Anterior cingulate cortex (tissue), 58 donors: ENCODE measurements at places on chromosomes 2 and 18.

- DNase-seq, result no peak
These were observed 207.0 kb downstream of the LDLRAD4 start for GRCh38 chr18:13425357-13426091.

- DNase-seq, result no peak
These were observed 8.1 kb downstream of the ECEL1 start for GRCh38 chr2:232479341-232480200.

DNA sequence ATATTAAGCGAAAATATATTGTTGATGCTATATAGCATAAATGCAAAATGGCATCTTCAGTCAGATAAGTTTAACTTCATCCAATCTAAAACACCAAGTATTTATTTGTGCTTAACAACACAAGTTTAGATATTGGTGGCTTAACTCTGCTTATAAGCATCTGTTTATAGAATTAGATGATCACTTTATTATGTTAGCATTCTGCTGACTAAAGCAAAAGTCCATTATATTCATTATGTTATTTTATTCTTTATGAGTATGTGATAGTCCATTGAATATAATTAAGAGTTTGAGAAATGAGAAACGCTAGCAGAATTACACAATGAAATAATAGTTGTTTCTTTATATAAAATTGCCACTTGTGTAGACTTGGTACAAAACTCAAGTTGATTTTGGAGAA, 401.2 kb upstream of the CDH7 start:
- DNase-seq, result no peak

DNA sequence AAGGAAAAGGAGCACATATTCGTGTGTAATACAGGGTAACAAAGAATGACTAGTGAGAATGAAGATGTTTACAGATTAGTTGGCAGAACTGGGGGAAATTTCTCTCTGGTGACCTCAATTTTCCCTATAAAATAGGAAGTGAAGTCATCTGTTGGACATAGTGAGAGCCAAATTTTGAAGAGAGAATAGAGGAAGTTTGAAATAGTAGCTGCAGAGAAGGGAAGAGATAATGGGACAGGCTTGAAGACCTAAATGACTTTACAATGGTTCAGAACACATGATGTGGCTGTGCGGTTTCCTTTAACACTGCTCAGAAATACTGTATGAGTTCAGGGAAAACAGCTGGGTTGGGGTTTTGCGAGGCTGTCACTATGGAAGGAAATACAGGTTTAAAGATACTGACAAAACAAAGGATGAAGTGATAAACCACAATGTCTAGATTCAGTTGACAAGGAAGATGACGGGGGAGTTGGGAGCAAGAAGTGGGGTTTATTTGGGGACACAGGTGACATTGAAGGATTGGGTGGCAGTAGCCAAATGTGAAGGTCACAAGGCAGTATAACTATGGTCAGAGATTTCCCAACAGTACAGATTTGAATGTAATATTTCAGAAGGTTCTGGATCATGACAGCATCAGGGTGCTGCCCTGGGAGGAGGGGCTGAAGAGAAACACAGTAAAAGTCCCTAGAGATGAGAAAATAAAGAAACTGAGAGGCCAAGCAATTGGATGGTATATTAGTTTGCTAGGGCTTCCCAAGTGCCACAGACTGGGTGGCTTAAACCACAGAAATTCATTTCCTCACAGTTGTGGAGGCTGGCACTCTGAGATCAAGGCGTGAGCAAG, 82.6 kb upstream of the TANK start:
- DNase-seq, result no peak

DNA sequence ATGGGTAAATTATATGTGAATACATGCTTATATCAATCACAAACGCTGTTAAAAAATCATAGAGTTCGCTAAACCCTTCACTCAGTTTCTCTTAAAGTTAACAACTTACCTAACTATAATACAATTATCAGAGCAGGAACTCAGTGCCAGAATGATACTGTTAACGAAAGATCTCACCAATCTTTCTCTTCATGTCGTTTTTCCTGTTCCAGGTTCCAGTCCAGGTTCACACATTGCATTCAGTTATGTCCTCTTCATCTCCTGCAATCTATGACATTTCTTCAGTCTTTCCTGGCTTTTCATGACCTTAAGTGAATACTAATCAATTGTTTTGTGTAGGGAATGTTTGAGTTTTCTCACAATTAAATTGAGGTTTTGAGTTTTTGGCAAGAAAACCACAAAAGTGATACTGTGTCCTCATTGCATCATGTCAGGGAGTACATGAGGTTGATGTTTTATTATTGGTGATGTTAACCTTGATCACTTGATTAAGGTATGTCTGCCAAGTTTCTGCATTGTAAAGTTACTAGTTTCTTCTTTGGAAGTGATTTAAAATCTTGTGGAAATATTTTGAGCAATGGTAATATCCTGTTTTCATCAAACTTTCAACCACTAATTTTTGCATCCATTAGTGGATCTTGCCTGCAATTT, 131.9 kb downstream of the ESCO1 start:
- DNase-seq, result no peak

GRCh38 chr2:122390406-122390805, 635.0 kb downstream of the TSN start:
- no peak for DNase-seq

DNA sequence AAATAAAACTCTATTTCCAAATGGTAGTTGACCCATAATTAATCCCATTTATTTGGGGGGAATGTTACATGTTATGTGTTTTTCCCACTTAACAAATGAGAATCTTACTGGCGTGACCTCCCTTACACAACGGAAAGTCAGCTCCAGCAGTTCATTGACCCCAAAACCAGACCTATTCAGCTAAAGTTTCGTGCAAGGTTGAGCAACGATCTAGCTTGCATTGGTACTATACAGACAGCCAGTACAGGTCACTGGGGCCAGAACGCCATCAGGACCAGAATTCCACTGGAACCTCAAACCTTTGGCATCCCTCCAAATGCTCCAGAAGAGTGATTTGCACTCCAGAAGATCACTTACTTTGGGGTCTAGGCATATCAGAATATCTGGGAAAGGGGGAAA, 6.8 kb upstream of the CTAGE1 start:
- no peak for DNase-seq

DNA sequence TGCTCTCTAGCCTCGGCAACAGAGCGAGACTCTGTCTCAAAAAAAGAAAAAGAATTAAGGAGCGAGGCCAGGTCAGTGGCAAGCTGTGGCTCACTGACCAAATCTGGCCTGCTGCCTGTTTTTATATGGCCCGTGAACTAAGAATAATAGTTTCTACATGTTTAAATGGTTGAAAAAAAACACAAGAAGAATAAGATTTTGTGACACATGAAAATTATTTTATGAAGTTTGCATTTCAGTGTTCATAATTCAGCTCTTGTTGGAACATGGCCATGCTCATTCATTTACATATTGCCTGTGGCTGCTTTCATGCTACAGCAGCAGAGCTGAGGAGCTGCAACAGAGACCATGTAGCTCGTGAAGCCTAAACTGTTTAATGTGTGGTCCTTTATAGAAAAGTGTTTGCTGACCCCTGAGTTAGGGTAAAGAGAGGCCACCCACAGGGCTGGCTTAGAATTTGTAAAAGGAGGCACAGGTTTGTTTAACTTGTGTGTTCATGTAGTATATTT, 59.5 kb downstream of the MFSD6 start:
- DNase-seq, result no peak

DNA sequence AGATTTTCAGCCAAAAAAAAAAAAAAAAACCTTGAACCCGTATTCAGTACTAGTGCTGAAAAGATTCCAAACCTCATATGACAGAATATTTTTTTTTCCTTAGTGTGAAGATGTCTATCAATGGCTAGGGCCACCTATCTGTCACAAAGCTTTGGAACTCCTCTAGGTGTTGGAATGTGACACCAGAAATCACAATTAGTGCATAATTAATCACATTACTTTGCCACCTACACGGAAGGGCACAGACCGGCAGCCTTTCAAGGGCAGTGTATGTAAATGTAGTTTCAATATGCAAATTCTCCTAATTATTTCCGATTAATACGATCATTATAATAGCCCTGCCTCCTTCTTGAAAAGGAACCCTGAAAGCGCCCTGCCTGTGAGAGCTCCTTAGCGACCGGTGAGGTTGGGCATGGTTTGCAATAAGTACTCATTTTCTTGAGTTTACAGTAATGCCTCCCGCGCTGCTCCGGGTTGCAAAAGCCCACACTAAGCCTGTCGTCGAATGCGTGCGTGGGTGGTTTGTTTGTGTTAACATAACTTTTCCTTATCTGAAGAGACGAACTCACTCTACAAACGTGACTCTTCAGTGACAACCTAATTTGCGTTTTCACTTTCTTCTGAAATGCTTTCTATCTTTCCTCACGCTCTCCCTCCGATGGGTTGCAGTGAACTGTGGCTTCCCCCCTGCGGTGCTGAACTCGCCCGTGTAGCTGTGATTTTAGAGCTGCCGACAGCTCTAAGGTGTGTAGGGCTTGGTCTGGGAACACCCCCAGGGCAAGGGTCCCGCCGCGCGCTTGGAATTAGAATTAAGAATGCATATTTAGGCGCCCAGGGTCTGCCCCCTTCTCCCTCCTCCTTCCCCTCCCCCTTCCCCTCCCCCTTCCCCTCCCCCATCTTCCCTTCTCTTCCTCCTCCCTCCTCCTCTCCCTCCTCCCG, 765 bp upstream of the ID2 start:
- DNase-seq, result no peak

- DNase-seq, result no peak
These were observed 1.6 kb downstream of the AGXT start for GRCh38 chr2:240869956-240870875.

GRCh38 chr2:179467960-179468359, 203.3 kb upstream of the SESTD1 start:
- no peak for DNase-seq

DNA sequence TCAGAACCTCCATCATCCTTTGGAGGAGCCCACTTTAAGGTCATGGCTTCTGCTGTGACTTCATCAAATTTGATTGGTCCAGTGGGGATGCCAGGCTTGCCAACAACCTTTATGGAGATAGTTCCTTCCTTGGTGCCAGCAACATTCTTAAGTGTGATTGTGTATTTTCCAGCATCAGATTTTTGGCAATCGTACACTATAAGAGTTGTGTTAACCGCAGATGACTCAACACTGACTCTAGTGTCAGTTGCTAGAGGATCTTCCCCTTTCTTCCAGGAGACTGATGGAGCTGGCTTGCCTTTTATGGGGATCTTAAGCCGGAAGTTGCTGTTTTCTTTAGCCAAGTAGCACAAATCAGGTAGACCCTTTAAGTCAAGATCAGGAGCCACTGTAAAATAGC, 98.7 kb downstream of the PLEKHA3 start:
- no peak for DNase-seq

GRCh38 chr2:75614162-75614651, 32.4 kb upstream of the MRPL19 start:
- no peak for DNase-seq

DNA sequence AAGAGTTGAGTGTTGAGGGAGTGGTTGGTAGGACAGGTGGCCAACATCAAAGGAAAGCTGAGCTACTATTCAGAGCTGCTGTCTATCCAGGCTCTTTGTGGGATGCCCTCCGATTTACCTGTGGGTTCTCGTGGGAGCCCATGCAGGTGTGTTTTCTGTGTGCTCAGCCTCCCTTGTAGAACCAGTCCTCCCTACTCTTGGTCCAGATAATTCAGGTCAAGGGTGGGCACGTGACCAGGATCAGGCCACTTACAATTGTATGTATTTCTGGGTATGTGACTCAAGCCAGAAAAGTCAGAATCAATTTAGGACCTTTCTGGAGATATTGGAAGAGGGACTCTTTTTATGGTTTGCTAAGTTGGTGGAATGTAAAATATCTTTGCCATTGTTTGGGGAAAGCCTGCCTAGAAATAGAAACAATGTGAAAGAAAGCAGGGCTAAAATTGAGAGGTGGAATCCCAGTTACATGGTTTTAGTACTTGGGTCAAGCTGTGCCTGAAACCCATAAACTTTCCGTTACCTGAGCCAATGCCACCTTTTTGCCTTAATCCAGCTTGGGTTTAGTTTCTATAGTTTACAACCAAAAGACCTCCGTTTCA, 93.2 kb downstream of the PDCL3 start:
- DNase-seq, result no peak

- DNase-seq, result no peak
These were observed 43.4 kb upstream of the ANKRD62 start for GRCh38 chr18:12049978-12050811.

DNA sequence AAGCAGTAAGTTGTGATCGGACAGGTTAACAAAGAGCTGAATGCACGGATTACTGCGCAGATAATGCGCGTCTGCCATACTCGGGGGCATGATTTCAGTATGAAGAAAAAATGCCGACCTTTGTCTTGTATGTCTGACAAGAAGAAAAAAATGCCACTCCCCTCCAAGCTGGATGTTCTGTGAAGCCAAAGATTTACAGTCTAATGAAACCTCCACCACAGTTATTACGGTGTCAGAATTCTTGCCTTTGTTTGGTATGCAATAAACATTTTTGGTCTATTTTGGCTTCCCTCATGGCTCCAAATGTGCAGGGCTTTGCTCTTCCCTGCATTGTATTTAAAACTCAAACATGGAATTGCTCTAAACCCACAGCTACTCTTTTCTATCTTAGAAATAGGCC, 72.2 kb upstream of the THUMPD2 start:
- DNase-seq, result no peak

GRCh38 chr18:6750411-6750810, 20.9 kb downstream of the ARHGAP28 start:
- no peak for DNase-seq

GRCh38 chr2:129847043-129847442, 132.4 kb upstream of the RAB6C start:
- no peak for DNase-seq

DNA sequence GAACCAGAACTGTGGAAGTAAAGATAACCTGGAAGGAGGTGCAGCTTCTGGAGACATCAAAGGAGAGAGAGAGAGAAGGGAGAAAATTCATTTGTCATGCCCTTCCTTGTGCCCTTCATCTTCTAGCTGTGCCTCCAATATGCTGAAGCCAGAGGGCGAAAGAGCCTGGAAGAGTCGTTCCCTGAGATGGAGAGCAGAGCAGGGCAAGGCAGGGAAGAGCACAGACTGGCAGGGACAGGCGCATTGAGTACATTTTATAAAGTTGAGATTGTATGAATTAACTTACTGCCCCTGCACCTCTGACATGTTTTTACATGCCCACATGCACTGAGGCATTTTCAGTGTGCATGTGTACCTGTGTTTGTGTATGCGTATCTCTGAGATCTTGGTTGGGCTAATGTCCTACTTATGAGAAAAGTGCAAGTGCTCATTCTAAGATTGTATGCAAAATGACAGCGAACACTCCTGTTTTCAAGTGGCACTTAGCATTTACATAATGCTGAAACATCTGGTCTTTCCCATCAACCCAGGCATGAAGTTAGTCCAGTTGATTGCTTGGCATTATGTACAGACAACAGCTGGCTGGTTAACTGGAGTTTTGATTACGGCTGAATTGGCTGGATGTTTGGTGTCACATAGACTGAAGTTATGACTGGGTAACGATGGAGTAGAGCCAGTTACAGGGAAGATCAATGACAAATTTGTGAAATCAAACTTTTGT, 23.7 kb upstream of the MMADHC start:
- DNase-seq, result no peak

GRCh38 chr18:35029103-35029502, 12.1 kb upstream of the MAPRE2 start:
- no peak for DNase-seq

DNA sequence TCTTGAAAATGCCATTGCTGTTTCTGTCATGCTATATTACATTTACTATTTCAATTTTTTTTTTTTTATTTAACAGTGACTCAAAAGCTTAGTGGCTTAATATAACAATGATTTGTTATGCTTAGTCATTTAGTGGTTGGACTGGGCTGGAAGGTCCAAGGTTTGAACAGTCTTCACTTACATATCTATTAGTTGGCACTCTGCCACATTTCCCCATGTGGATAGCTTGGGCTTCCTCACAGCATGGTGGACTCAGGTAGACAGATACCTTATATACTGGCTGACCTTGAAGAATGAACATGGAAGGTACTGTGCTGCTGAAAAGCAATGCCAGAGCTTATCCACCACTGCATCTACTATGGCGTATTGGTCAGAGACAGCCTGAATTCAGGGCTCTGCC, 909.5 kb upstream of the SOX11 start:
- DNase-seq, result no peak
